ENCODE measurements at places on chromosomes 3 and 15.

GRCh38 chr3:64355401-64355807, 130.1 kb upstream of the PRICKLE2 start:
- DNase-seq: no peak

- DNase-seq: no peak
Measured at GRCh38 chr3:124094496-124094895, 102.6 kb upstream of the ROPN1 start.

DNA sequence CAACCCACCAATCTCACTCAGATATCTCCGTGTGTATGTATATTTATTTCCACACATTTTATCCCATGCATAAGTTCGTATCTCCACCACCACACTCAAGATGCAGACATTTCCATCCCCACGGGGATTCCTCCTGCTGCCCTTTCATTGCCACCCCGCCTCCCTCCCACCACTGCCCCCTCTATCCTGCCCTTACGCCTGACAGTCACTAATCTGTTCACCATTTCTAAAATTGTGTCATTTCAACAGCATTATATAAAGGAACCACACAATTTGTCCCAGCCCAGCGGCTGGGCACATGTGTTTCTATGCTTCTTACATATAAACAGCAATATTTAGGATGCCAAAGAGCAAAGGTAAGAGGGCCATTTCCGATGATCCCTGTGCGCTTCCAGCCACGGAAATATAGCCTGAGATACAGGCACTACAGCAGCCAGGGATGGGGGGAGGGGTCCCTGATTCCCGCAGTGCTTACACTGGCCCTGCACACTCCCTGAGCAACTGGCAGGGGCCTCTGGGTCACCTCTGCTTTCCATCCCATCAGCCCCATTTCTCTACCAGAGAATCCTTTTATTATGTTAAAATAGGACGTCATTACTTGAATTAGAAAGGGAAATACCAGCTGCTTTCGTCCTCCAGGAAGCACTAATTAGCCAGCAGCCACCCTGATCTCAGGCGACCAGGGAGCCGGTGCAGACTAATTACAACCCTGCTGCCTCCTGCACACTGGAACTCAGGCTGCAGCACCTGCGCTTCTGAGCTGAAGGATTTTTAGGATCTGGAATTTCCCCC, 372.0 kb upstream of the ATP10A start:
- DNase-seq: no peak

DNA sequence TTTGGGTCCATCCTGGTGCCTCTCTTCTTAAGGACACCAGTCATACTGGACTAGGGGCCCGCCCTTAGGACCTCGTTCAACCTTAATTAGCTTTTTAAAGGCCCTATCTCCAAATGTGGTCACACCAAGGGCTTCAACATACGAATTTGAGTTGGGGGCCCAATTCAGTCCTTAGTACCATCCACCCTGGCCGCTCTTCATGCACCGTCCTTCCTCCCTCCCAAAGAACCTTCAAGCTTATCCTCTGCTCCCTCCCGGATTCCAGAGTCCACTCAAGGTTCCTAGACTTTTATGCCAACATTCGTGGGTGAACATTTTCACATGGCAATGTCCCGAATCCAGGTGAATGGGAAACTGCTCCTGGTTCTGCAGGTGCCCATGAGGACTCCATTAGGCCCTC, 201.3 kb upstream of the IGF1R start:
- no peak for DNase-seq

GRCh38 chr3:109070211-109070610, 47.7 kb downstream of the MORC1 start:
- DNase-seq: no peak

- DNase-seq: no peak
Measured at GRCh38 chr15:88006146-88006545, 250.4 kb downstream of the NTRK3 start.

- no peak for DNase-seq
Measured at GRCh38 chr3:25689226-25689625, 24.5 kb upstream of the TOP2B start.

GRCh38 chr3:110301781-110302180, 769.8 kb upstream of the NECTIN3 start:
- DNase-seq: no peak

DNA sequence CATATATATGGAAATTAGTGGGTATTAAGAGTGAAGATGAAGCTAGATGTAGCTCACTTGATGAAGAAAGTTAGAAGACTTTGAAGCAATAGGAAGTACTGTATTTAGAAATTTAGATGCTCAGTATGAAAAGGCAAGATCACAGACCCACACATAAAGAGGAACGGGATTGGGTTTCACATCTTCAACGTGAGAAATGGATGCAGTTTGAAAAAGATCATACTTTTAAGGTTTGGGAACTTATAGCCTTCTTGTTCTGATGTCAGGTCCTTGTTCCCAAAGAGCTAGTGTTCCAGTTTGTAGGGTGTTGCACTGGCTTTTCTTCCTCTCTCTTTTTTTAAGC, 16.7 kb downstream of the AP3S2 start:
- DNase-seq: no peak

- DNase-seq: no peak
Measured at GRCh38 chr3:71903112-71903495, 118.2 kb upstream of the PROK2 start.

- DNase-seq: no peak
Measured at GRCh38 chr15:54599386-54599785, 597.4 kb downstream of the RSL24D1 start.

DNA sequence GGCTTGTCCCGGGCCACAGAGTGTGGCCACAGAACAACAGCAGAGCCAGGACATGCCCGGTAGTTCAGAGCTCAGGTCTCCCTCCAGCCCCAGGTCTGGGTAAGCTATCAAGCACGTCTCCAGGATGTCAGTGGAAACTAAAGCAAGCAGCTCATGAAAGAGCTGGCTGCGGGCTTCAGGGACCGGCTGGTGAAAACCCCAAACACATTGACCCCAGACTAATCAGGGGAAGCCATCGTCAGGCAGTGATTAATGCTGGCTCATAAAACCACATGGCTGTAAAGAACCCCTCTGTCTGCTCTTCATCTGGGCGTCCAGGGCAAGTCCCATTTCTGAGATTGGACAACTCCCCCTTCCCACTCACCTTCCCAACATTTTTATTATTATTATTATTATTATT, 37.8 kb downstream of the LMCD1 start:
- no peak for DNase-seq

GRCh38 chr15:73081321-73081958, 29.2 kb downstream of the NEO1 start:
- DNase-seq: no peak

Data from mesothelial cell of epicardium (in vitro differentiated cells).